Left ventricle myocardium inferior (tissue), 1 donor: ENCODE measurements at places on chromosomes 16 and 17. TPM values are rescaled to one million over a fixed set of nuclear protein-coding genes. Genes with fewer than 3 reads are reported as not detected.

DNA sequence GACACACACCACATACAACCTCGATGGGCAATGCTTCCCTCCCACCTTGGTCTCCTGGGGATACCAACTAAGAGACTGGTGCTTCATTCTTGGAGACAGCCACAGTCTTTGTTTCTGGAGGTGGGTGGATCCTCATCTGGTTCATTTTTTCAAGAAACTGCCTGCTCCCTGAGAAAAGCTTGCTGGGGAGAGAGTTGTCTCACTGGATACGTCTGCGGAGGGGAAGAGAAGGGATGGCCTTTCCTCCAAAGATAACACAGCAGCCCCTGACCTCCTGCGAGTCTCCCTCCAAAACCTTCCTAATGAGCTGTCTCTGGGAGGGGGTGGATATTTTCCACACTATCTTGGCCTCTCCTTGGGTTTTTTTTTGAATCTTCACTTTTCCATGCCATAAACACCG is 221.2 kb downstream of the SOX9 start:
- no peaks in the 10 kb centered on the region for H3K36me3 ChIP-seq
- DNase-seq: no peak
- H3K4me1 ChIP-seq: peaks cover 16% of the 10 kb centered on the region

DNA sequence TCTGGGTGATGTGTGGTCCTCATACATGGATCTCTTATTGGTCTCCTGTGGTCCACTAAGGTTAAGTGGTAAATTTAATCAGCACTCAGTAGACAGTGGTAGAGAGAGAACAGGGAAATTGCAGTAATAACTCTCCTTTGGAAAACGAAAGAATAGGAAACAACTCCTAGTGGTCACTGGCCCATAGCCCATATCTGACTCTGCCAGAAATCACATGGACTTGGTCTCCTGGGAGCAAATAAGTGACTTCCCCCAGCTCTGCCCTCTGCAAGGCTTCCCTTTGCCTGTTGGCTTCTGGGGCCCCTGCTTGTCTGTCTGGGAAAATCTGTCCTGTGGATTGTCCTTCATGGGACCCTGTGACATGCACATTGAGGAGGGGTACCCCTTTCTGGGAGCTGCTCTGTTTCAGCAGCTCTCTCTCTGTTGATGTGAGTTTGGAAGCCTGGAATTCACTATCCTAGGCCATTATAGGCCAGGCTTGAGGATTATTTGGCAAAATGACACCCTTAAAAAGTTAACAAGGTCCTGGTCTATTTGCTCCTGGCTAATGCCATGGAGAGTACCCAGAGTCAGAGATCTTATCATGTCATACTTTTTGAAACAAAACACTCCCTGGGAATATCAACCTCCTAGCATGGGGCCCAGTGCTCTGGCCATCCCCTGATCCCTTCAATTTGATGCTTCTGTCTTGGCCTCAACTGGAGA is 58.0 kb upstream of the HNF1B start:
- H3K36me3 ChIP-seq: no peaks in the 10 kb centered on the region
- H3K27me3 ChIP-seq: peaks cover 29% of the 10 kb centered on the region
- H3K4me3 ChIP-seq: no peak overlapping the region
- no peaks in the 10 kb centered on the region for H3K4me1 ChIP-seq
- no peak overlapping the region for H3K27ac ChIP-seq

- no peaks in the 10 kb centered on the region for H3K4me1 ChIP-seq
- DNase-seq: no peak
- no peak overlapping the region for H3K27ac ChIP-seq
- peaks cover 61% of the 10 kb centered on the region for H3K27me3 ChIP-seq
- no peaks in the 10 kb centered on the region for H3K36me3 ChIP-seq
Measured at GRCh38 chr16:86377251-86378022, 132.9 kb upstream of the FOXF1 start.

DNA sequence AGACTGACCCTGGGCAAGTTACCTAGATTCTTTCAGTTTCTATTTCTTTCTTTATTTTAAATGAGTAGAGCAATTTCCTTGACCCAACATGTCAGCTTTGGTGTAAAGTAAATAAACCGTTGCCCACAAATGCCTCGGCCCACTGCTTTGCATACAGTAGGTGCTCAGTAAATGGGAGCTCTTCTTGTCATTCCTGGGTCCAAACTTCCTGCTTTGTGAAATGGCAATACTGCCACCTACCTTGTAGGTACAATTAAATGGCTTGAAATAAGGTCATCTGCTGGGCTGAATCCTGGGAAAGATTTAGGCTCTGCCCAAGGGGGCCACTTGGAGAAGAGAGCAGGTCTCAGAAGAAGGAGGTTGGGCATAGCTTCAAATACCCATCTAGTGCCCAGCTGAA is 253.0 kb downstream of the HS3ST3B1 start:
- H3K4me3 ChIP-seq: no peak overlapping the region
- H3K27me3 ChIP-seq: peaks cover 19% of the 10 kb centered on the region
- no peak overlapping the region for H3K27ac ChIP-seq
- H3K4me1 ChIP-seq: no peaks in the 10 kb centered on the region
- DNase-seq: no peak

Gene TANC2
- 9.0 TPM for total RNA-seq

DNA sequence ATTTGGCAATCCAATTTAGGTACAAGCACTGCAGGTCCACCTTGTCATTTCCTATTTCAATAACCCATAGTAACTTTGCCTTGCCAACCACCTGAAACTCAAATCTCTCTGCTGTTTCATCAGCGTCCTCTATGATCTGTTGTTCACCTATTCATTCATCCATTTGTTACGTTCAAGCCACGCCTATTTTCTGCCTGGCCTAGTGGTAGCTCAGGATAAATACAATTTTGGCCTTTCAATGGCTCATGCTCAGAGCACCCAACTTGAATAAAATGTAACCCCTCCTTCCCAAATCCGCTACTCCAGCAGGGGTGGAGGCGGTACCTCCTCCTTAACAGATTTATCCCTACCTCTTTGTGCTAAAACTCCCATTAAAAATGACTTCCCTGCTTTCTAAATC is 3.6 kb upstream of the FBXO47 start:
- H3K27me3 ChIP-seq: peaks cover 4% of the 10 kb centered on the region
- H3K4me1 ChIP-seq: peaks cover 4% of the 10 kb centered on the region
- DNase-seq: no peak
- no peak overlapping the region for H3K27ac ChIP-seq
- no peak overlapping the region for H3K4me3 ChIP-seq

Gene TNFRSF17
- total RNA-seq: not detected

Gene USP43
- 0.08 TPM for total RNA-seq

Gene TK1
- total RNA-seq: 1.8 TPM

Gene DNAH2
- 0.33 TPM for total RNA-seq

DNA sequence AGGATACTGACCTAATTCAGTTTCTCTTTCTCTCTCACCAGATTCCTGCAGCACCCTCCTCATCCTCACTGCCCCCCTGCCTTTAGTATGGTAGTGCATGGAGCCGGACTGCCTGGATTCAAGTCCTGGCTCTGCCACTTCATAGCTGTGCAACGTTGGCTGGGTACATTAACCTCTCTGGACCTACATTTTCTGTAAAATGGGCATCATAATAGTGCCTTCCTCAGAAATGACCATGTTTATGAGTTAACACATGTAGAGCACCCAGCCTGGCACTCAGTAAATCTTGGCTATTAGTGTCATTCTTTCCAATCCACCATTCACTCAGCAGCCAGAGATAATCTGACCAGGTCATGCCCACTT is 7.3 kb downstream of the UNC119 start:
- H3K27ac ChIP-seq: no peak overlapping the region
- no peak for DNase-seq
- H3K36me3 ChIP-seq: peaks cover 10% of the 10 kb centered on the region
- H3K4me3 ChIP-seq: no peak overlapping the region
- no peaks in the 10 kb centered on the region for H3K27me3 ChIP-seq
- H3K4me1 ChIP-seq: peaks cover 17% of the 10 kb centered on the region

DNA sequence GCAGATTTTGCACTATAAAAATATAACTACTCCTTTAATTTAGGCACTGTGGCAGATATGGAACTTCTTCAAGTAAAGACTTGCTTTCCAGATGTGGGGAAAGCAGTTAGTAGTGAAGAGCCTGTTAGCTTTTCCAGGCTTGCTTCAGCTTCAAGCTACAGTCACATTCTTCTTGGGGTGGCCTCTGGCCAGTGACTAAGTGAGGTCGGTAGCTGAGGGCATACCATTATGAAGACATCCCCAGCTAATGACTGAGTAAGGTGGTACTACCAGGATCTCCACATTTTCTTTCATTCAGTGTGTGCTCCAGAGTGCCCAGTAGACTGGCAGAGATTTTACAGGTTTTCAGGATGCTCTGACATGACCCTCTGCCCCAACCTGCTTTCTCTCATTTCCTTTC is 167.1 kb upstream of the KIF2B start:
- H3K36me3 ChIP-seq: no peaks in the 10 kb centered on the region
- no peaks in the 10 kb centered on the region for H3K4me1 ChIP-seq
- H3K27me3 ChIP-seq: no peaks in the 10 kb centered on the region
- no peak overlapping the region for H3K27ac ChIP-seq
